Kidney glomerular epithelial cell (primary cell): ENCODE measurements at places on chromosomes 1 and 21.
A peak's percentile ranks its signal among the peaks of the same experiment; 100 is the strongest.

DNA sequence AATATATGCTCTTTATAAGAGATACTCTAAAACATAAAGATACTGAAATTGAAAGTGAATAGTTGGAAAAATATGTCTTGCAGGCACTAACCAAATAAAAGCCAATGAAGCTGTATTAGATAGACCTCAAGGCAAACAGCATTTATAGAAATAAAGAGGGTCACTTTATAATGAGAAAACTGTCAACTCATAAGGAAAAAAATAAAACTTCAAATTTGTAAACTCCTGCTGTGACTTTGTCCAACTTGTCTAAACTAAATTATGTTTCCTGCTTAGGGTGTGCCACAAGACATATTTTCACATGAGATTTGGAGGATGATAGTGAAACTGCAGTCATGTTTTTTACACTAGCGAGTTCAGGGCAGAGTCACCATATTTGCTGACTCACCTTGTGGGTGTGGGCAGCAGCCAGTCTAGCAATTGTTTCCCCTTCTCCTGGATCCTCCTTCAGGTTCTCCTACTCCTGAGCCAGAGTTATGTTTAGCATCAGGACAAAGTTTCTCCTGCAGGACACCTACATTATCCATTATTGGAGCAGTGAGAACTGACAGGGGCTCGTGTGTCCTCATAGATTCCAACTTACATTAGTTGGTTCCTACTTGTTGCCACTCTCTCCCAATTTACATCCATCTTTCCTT, 43.8 kb downstream of the CD53 start:
- peak; percentile 4 for DNase-seq

GRCh38 chr21:26148071-26148839, 22.3 kb downstream of the APP start:
- peak; percentile 65 for DNase-seq

DNA sequence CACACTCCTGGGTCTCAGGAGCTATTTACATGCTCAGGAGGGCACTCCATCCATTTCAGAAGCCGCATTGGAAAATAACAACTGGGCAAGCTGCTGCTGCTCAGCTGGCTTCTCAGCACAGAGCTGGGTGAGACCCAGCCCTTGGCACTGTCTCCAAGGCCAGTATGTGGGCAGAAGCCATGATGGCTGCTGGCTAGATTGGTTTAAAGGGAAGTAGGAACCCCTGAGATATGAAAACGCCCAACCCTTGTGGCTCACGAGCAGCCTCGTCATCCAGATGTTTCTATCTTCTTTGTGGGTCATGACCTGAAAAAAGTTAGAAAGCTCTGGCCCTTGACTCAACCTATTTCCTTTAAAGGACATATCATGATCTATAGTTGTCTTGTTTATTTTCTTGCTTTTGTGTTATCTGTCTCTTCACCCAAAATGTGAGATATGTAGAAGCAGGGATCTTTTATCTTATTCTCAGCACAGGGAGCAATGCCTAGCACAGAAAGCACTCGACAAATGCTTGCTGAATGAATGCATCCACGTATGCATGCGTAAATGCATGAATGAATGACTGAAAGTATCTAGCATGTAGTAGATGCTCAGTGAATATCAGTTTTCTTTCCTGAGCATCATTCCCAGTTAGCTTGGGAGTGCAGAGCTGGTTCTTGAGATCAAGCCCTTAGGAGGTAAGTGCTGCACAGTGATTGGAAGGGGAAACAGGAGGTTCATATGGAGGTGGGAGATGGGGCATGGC, 11.6 kb downstream of the MYBPH start:
- DNase-seq: no peak

DNA sequence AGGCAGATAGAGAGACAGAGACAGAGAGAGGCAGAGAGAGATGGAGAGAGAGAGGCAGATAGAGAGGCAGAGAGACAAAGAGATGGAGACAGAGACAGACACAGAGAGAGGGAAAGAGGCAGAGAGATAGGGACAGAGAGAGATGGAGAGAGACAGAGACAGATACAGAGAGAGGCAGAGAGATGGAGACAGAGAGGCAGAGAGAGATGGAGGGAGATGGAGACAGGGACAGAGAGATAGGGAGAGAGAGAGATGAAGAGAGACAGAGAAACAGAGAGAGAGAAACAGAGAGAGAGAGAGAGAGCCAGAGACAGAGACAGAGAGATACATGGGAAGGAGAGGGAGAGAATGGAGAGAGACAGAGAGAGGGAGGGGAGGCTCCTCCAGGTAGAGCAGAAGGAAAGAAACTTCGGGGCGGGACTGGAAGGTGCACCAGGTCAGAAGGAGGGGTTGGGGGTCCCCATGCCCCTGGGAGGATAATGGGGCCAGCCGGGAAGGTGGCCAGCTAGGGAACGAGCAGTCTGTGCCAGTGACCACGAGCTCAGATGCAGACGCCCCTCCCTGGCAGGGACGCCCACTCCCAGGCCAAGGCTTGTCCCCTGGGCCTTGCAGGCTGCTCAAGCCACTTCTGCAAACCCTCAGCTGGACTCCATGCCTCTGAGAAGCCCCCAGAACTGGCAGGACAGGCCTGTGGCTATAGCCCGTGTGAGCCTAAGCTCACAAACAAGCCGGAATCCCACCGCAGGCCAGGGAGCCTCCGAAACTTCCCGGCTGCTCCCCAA, 3.3 kb downstream of the FNDC10 start:
- no peak for DNase-seq

GRCh38 chr1:44777969-44778635, 2.8 kb downstream of the RPS8 start:
- DNase-seq: no peak

- DNase-seq: no peak
Observed at GRCh38 chr1:71577451-71578131, 496.8 kb upstream of the ZRANB2 start.

DNA sequence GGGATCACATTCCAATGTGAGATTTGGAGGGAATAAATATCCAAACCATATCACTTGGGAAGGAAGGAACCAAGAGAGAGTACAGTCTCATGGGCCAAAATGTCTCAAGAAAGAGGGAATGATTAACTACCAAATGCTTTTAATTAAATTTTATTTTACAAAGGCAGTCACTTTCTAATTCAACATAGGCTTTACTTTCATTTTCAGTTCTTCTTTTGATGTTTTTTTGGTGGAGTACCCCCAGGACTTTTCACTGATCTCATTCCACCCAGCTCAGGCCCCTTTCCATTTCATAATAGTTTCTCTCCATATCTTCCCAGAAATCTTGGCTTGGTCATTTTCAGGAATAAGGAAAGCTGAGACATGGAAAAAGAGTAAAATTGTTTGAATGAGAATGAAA, 5.1 kb upstream of the SLAMF7 start:
- DNase-seq: no peak

- no peak for DNase-seq
Observed at GRCh38 chr1:109579491-109579890, 31.1 kb downstream of the GNAI3 start.

- DNase-seq: no peak
Observed at GRCh38 chr1:224138198-224138597, 24.3 kb downstream of the FBXO28 start.

- peak; percentile 19 for DNase-seq
Observed at GRCh38 chr1:226626577-226626956, 78.0 kb downstream of the STUM start.

DNA sequence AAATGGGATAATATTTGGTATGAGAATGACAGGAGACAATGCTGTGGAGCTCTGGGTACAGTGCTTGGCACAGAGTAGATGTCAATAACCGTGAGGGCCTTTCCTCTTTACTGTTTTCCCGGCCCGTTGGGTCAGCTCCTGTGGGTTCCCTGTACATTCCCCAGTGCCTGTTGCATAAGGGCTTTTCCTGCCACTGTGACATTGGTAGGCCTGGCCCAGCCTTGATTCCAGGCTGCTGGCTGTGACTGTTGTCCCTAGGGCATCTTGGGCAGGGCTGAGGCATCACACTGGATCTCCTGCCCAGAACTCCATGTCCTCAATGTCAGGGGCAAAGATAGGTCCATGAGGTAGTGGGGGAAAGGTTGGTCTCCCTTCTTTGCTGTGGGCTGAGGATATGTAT, 25.8 kb upstream of the MYCL start:
- DNase-seq: no peak

GRCh38 chr21:27799861-27800260, 833.0 kb upstream of the ADAMTS5 start:
- DNase-seq: no peak

DNA sequence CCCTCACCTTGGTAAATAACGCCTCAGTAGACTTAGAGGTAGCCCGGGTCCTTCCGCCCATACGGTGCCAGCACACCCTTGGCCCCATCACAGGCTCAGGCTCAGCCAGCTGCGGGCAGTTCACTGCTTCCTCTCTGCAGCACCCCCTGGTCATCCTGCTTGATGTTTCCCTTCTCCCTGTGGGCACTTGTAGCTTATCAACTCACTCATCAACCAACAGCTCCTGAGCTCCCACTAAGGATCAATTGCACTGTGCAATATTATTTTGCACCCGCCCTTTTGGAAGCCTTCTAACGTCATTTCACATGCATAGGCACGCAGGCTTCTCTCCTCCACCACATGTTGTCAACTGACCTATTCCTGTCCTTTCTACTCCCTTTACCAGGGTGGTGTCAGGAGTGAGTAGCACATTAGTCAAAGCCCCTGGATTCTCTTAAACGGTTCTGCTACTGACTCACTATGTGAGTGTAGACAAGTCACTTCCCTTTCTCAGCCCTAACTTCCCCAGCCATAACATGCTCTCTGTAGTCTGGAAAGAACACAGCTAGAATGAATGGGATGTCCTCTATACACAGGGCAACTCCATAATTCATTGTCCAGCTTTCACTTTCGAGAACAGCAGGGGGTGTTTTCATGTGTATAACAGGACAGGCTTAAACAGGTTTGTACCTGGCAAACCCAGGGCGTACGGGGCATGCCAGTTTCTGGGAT, 47.1 kb upstream of the IRF2BP2 start:
- peak; percentile 54 for DNase-seq

DNA sequence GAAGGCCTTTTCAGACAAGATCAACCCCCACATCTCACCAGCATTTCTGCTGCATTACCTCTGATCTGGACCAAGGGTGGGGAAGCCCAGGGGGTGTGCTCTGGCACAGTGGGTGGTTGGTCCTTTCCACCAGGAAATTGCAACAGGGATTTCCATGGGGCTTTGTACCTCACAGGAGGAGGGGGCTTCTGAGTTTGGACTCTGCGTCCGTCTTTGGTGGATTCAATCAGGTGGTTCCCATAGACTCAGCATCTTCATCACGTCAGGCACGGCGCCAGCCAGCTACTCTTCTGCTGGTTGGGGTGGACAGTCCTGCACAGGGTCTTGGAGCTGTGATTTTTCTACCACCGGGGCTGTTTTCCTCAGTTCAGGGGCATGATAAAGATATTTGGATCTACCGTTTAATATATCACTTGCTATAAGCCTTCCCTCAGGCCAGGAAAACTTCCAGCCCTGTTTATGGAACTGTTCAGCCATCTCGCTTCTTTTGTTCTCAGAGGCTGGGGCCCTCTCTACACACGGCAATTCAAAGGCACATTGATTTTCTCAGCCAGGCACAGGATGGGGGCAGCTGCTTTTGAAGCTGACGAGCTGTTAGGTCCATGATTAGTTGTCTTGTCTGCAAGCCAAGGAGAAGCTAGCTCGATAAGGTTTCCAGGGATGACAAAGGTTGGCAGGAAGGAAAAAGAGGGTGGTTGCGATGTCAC, 467.3 kb downstream of the CAMTA1 start:
- DNase-seq: no peak

DNA sequence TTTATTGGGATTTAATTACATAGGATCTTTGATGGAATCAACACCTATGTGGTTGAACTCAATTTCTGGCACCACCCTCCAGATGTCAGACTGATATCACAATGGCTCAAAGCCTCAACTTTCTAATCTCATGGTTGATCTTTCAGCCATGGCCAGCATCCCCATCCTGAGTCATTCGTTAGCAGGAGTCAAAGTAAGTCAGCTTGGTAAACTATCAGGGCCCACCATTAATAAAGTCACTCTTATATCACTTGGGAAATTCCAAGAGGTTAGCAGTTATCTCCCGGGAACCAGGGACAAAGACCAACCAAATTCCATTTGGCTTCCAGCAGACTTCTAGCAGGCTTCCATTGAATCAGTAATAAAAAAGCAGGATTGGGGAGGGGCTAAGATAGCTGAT, 50.7 kb upstream of the TNFSF4 start:
- no peak for DNase-seq

DNA sequence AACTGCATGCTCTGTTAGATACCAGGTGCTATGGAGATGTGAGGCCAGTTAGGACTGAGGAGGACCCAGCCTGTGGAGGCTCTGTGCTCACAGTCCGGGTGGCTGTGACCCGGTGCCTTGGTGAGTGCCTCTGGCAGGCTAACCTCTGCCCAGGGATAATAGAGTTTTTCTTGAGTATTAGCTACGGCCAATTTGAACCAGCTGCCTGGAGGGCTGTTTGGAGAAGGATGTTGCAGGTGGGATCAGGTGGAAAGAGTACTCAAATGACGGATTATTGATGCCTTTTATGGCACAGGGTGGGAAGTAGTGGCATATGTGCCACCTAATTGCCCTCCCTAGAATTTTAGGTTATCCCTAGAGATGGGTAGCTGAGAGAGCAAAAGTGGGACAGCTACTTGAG, 182.7 kb downstream of the GRIK3 start:
- no peak for DNase-seq

DNA sequence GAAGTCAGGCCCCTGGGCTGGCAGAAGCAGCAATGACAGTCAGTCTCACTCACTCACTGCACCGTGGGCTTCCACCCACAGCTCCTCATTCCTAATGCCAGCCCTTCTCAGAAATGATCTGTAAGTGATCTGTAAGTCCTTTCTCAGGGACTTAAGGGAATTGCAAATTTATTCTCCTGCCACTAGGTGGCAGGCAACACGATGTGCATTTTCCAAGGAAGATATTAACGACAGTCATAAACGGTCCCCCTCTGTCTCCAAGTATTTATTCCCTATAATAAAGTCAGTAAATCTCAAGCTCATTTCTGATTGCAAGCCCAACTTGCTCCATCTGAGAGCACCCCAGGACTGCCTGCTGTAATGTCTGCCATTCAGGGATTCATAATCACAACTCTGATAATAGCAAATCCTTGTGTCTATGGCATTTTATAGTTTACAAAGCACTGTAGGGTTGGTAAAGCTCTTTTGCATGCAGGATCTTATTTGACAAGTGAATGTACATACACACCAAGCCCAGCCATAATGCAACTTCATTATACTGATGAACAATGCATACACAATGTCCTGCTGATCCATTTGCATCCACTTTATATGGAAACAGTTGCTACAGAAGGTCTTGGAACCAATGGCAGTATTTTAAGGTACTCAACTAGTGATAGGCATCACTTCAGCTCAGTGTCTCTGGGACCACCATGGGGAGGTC, 380.5 kb upstream of the CAMK1G start:
- DNase-seq: peak; percentile 3

DNA sequence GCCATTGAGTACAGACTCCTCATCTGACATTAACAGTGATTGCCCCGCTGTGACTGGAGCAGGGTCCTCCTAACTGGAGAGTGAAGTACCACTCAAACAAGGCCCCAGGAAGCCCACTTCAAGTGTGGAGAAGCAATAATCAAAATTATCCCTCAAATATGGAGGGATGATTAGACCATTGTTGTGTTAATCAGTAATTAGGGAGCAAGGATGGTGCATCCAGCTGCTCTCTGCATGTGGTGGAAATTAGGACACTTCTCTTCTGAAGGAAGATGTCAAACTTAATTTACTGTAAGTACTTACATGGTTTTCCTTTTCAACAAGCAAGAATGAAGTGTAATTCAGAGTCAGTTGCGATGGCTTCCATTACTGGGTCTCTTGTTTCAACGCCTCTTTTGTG, 3.4 kb upstream of the ZP4 start:
- no peak for DNase-seq
